ENCODE measurements at places on chromosomes 12 and 14.

GRCh38 chr14:103928011-103928890, at the start of gene TDRD9:
Gene TDRD9 (plus strand): TSS chr14:103928456. CDS start chr14:103928510, 54 bp downstream.
- no peak for DNase-seq

DNA sequence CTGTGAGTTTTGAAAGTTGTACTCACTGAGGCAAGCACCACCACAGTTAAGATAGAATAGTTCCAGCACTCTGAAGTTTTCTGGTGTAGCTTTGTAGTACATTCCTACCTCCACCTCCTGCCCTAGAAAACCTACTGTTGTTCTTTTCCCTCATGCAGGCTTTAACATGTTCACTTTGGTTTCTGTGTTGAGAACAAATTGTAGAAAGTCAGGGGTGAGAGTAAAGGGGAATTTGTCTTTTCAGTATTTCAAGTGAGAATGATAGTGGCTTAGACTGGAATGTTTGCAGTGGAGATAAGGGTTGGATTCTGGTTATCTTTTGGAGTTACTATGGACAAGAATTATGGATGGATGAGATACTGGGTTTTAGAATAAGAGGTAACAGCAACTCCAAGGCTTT, 67.2 kb downstream of the AEBP2 start:
- no peak for DNase-seq

DNA sequence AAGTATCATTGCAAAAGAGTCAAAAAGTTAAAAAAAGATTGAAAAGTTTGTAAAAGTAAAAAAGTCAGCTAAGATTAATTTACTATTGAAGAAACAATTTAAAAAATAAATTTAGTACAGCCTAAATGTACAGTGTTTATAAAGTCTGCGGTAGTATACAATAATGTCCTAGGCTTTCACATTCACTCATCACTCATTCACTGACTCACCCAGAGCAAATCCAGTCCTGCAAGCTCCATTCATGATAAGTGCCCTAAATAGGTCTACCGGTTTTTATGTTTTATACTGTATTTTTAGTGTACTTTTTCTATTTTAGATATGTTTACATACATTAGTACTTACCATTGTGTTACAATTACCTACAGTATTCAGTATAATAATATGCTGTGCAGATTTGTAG, 43.9 kb upstream of the ABCC9 start:
- no peak for DNase-seq

GRCh38 chr12:65443038-65443437, 164.6 kb downstream of the MSRB3 start:
- DNase-seq = no peak

- no peak for DNase-seq
Measured at GRCh38 chr12:131732-132495, 65.3 kb downstream of the IQSEC3 start.

DNA sequence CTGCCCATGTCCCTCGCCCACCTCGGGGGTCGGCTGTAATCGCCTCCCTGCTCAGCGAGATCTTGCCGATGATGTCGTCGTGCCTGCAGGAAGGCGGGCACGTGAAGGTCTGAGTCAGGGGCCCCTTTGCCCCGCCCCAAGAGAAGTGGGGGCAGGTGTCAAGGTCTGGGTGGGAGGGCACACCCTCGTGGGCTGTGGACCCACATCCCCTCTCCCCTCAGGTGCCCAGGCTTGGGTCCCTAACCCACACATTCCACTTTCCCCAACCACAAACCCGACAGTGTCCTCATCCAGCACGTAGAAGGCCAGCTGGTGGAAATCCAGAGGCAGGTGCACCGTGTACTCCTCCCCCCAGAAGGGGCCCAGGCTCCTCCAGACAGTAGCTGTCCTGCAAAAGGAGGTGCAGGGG, 7.8 kb downstream of the RASAL1 start:
- no peak for DNase-seq

GRCh38 chr14:81784084-81784483, 250.4 kb upstream of the SEL1L start:
- no peak for DNase-seq

Data from DMS153 (cell line).